ENCODE measurements at places on chromosomes 5 and 9.

GRCh38 chr5:65813174-65813573 is 91.2 kb downstream of the NLN start:
- no peak for DNase-seq

DNA sequence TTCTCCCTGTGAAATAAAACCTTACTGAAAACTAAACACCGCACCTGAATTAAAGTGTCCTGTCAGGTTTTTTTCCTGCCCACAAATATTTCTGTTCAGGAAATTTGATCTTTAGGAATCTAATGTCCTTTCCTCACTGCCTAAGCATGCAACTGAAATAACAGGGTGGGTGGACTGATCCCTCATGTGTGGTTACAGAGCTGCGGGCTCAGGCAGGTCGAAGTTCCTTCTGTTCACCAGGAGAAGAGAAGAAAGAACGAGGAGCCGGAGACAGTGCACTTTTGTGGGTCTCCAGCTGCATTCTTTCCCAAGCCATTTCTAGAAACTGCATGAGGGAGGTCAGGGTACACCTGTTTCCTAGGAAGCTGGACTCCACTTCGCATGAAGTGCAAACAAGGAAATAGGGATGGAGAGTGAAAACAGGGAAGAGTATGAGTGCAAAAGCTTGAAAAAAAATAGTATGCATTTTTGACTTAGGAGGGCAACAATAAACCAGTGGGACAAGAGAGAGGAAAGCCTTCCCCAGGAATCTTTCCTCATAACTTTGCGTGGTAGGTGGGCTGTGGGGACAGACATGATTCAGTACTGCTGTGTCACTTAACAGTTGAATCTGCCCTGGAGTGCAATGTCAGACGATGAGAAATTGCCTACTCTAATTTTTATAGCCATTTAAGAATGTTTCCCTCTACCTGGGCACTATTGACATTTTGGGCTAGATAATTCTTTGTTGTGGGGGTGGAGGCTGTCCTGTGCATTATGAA is 60.3 kb downstream of the GCNT1 start:
- no peak for DNase-seq

GRCh38 chr9:30197954-30198353 is 2186.5 kb upstream of the ACO1 start:
- DNase-seq = no peak

DNA sequence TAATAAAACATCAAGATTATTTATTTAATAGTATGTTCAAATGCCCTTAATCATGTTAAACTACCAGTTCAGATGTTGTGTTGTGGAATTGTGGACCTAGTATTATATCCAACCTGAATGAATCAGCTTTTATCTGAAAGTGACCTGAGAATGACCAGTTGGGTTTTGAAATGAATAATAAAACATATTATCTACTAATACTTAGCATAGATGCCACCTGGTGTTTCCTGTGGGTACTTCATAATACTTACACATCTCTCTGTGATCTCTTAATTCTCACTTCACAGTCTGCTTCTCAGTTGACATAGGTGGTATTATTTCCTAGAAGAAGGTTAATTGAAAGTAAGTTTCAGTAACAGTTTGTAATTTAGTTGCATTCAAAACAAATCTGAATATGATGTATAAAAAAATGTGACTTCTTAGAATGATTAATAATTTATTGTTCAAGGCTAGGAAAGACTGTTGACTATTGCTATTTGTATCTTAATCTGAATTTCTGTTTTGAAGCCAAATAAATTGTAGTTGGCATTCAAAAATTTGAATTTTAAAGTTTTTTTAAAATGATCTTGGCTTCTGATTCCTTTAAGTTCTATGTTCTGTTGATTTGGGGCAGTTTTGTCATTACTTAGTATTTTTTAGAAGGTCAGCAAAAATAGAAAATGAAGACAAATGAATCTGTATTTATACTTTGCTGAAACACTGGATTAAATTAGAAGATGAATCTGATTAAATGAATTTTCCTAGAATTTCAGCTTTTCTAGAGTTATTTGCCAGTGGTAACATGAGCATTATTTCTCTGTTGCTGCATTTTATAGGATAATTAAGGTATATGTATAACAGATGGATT is 48.2 kb downstream of the KIF2A start:
- DNase-seq = peak; percentile 4

DNA sequence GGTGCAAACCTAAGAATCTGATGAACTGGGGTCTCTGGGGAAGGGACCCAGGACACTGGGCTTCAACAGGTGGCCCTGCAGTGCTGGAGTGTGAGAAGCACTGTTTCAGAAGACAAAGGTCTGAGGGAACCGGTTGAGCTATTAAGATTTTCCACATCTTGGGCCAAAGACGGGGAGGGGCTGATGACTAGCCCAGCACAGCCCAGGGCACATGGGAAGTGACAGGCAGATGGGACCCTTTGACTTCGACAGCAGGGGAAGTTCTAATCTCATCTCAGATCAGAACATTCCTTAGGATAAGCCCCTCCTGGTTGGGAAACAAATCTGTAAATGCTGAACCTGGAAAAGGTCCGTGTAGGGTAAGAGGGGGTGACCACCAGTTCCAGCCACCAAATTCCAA is 67.4 kb downstream of the RAPGEF1 start:
- no peak for DNase-seq

DNA sequence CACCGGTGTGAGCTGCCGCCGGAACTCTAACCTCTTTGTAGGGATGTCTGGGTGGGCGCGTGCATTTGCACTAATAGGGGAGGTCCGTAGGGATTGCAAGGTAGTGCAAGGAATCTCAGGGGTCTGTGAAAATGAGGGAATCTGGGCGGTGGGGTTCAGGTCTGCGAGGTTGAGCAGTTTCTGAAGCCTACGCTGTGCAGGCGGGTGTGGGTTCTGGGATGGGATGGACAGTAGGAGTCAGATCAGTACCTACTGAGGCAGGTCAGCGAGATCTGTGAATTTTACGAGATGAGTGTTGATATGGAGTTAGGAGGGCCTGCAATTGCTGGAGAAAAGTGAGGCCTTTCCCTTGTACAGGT is 856 bp upstream of the ATOSB start:
- DNase-seq = no peak

DNA sequence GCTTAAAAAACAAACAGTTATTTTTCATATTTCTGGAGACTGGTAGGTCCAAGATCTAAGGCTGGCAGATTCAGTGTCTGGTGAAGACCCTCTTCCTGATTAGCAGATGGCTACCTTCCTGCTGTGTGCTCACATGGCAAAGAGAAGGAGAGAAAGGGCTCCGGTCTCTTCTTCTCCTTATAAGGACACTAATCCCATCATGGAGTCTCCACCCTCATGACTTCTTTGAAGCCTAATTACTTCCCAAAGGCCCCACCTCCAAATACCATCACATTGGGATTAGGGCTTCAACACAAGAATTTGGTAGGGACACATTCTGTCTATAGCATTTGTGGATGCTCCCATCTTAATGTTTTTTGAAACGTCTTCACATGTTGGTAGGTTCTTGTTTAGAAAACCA is 391.1 kb downstream of the TMEM161B start:
- DNase-seq = no peak

DNA sequence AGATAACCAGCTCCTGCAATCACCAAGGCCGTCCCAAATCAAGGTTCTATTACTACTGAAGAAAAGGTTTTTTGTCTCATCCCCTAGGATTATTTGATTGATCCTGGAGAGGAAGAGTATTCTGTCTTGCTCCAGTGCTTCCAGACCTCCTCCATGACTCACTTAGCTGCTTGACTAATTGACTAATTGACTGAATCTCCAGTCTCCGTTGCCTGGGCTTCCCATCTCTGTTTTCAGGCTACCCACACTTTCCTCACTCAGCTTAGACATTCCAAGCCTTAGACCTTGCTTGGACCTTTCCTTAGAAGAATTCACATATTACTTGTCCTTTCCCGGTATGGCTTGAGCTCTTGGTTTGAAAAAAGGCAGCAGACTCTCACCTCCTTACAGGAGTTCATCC is 60.6 kb downstream of the FRMD3 start:
- DNase-seq = no peak

- DNase-seq = no peak
Measured at GRCh38 chr5:143226361-143226760, 177.1 kb downstream of the NR3C1 start.

GRCh38 chr9:68493958-68494577 is 46.6 kb downstream of the TMEM252 start:
- DNase-seq = no peak

GRCh38 chr5:159061179-159061796 is 38.4 kb downstream of the EBF1 start:
- peak; percentile 31 for DNase-seq

DNA sequence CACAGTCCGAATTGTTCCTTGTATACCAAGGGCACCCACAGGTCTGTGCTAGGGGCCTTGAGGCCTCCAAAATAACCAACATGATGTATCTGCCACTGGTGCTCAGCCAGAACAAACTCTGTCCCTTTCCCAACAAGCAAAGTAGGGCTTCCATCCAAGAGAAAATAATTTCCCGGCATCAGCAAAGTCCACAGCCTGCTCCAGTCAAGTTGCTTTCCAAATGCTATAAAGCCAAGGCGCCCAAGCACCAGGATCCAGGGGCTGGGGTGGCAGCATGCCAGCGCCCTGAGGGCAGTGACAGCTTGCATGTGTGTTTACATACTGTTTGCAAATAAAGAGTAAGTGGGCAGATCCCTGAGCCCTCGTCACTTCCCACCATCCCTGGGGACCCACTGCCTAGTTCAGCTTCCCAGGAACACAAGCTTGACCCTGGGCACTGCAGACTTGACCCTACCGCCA is 155.9 kb downstream of the ERCC6L2 start:
- peak; percentile 99 for DNase-seq

DNA sequence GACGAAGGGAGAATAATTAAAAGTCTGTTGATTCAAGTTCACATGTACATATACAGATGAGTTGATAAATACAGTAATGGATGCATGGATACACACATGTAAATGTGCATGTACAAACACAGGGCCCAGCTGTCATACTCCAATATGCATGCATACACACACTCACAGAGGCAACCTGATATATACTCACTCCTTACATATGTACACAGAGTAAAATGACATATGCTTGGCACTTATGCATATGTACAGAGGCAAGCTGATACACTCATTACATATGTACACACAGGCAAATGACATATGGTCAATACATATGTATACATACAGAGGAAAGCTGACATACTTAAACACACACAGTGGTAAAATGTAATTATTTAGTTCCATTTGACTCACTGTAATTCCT is 7.2 kb upstream of the TMEFF1 start:
- DNase-seq = no peak

DNA sequence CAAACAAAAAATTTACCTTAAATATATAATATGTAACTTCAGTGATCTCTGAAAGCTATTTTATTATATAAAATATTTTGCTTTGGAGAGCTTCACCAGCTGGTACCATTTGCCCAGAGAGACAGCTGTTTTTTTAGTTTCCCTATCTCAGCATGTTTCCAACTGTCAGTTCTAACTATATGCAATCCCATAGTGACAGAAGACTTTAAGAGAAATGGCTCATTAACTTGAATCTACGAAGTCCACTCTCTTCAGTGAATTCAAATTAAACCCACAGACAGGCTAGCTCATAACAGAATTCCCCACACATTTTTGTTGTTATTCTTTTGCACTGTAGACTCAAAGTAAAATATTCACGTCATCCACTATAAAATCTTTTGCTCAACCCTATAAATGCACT is 251.8 kb upstream of the POU5F2 start:
- DNase-seq = no peak

- DNase-seq = no peak
Measured at GRCh38 chr9:104256696-104257062, 162.6 kb downstream of the SMC2 start.

DNA sequence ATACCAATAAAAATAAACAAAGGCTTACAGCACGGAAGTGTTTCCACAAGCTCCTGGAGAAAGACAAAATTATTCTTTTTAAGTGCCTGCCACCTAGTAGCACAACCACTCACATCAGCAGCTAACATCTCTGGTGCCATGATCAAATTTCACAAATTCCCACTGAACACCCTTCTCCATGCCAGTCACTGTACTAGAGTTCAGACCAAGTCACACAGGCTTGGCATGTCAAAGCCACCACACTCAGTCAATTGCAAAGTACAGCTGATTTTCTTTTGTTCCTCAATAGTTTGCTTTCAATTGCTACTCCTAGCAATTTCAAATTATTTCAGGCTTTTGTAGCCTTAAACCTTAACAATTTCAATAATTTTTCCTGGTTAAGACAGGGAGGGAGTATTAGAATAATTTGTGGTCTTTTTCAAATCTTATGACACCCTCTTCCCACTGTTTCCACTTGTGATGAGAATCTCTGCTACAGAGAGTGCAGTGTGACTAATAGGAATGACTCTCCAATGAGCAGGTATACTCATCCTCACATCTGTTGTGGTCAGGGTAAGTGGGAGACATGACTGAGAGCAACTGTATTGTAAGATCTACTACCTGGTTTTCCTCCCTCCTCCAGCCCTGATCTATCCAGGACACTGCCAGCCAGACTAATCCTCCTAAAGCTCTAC is 46.2 kb downstream of the RNF145 start:
- DNase-seq = no peak

- no peak for DNase-seq
Measured at GRCh38 chr5:77311214-77311571, 100.7 kb downstream of the PDE8B start.

DNA sequence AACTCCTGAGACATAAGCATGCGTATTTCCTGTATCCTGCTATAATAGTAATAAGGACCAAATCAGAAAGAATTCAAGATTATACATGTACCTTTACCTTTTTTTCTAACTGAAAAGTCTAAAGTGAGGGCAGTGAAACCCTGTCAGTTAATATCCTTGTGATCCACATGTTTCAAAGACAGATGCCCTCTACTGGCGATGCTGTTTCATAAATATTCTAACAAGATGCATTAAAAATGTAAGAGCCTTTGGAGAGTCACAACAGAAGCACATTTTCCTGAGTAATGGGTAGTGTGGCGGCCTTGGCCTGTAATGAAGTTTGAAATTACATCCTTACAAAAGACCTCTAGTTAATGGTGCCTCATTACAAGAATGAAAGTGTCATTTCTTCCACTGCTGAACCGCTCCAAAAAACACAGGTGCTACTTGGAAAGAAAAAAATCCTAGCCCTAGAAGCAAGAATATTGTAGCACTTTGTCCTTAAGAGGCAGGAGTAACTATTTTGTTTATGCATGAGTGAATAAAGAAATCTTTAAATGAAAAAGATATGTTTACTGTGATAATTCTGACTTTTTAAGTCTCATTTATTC is 232.6 kb downstream of the EPB41L4A start:
- DNase-seq = peak; percentile 10

- peak; percentile 32 for DNase-seq
Measured at GRCh38 chr9:137552022-137552768, 516 bp downstream of the MRPL41 start.

- DNase-seq = no peak
Measured at GRCh38 chr5:142512043-142513042, 173.5 kb downstream of the FGF1 start.

GRCh38 chr9:14433351-14434157 is 119.6 kb upstream of the NFIB start:
- peak; percentile 70 for DNase-seq

Measured in NCI-H1092 treated with DMSO at 0.1 percent for 48 hours (cell line).